ENCODE measurements at places on chromosomes 6 and 20. TPM values are rescaled to one million over a fixed set of nuclear protein-coding genes. Genes with fewer than 3 reads are reported as not detected.

The OPN5 gene
- total RNA-seq: not detected

The BNIP5 gene
- total RNA-seq: not detected

DNA sequence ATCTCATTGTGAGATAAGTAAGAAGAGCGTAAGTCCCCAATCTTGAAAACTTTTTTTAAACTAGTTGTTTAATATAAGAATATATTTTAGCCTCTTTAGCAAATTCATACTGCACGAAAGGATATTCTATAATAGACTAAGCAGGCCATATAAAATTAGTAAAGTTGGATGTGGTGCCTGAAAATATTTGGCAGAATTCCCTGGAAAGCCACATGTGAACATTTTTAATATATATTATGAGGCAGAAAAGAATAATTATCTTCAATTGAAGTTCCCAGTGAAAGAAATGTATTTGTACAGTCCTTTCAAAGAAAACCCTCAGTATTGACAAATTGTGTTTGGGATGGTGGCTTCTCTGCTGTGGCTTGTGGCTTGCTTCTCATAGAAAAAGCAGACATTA, 237.5 kb upstream of the JAG1 start:
- H3K27ac ChIP-seq: no peak overlapping the region
- H3K27me3 ChIP-seq: no peaks in the 10 kb centered on the region
- DNase-seq: no peak
- H3K4me1 ChIP-seq: no peaks in the 10 kb centered on the region
- no peaks in the 10 kb centered on the region for H3K36me3 ChIP-seq

GRCh38 chr6:81844686-81845085, 92.2 kb upstream of the TENT5A start:
- H3K27ac ChIP-seq: no peak overlapping the region
- no peak overlapping the region for H3K4me3 ChIP-seq
- no peaks in the 10 kb centered on the region for H3K4me1 ChIP-seq
- no peak for DNase-seq

DNA sequence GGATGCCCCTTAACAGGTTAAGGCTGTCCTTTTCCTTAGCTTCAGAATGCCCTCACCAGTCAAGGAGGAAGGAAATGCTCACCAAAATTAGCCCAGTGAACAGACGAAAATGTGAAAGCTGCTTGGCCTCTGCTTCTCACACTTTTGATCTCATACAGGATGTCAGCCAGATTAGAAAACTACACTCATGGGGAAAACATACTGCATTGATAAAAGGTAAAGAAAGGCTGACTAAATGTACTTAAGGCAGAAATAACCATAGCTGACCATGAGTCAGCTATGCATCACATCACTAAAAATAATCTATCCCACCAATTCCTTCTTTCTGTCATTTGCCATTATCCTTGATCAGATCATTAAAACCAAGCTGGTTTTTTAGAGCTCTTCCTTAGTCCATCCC, 198.4 kb upstream of the TENT5A start:
- no peak overlapping the region for H3K27ac ChIP-seq
- H3K4me1 ChIP-seq: no peaks in the 10 kb centered on the region
- H3K27me3 ChIP-seq: no peaks in the 10 kb centered on the region
- no peak for DNase-seq
- H3K36me3 ChIP-seq: no peaks in the 10 kb centered on the region

DNA sequence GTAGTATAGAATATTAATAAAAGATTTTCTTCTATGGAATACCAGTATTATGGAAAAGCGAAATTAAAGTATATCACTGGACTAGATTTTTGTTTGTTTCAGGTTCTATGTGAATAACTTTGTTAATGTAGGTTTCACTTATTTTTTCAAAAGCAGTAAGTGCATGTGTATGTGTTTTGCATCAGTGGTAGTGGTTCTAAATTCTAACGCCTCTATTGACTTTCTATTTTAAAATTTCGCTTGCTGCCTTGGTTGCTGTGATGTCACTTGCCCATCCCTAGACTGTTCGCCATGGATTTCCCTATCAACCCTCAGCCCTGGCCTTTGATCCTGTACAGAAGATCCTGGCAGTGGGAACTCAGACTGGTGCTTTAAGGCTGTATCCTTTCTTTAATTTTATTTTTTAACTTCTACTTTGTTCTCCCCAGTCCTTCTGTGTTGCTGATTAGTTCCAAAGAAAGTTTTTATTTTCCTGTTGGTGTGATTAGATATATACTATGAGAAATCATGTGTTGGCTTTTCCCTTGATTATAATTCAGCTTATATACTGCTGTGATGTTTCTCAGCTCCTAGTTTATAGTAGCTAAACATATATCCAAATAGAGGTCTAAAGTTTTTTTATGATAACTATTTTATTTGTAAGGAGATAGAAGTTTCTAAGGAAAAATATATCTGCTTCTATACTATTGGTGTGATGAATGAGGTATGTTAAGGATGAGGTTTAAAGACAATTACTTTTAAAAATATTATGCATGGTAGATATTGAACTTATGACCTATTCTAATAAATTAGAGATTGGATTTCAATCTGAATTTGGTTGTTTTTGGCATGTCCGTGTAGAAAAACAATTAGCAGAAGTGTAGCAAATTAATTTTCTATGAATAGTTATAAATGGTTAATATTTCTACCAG, 1.7 kb downstream of the STXBP5 start:
- H3K4me1 ChIP-seq: peaks cover 73% of the 10 kb centered on the region
- H3K4me3 ChIP-seq: peak overlapping the region; percentile 75
- peak overlapping the region; percentile 96 for H3K27ac ChIP-seq
- no peaks in the 10 kb centered on the region for H3K36me3 ChIP-seq
- H3K27me3 ChIP-seq: no peaks in the 10 kb centered on the region

GRCh38 chr6:89251170-89251569, 34.0 kb upstream of the GABRR1 start:
- no peaks in the 10 kb centered on the region for H3K27me3 ChIP-seq
- H3K27ac ChIP-seq: no peak overlapping the region
- no peak for DNase-seq

DNA sequence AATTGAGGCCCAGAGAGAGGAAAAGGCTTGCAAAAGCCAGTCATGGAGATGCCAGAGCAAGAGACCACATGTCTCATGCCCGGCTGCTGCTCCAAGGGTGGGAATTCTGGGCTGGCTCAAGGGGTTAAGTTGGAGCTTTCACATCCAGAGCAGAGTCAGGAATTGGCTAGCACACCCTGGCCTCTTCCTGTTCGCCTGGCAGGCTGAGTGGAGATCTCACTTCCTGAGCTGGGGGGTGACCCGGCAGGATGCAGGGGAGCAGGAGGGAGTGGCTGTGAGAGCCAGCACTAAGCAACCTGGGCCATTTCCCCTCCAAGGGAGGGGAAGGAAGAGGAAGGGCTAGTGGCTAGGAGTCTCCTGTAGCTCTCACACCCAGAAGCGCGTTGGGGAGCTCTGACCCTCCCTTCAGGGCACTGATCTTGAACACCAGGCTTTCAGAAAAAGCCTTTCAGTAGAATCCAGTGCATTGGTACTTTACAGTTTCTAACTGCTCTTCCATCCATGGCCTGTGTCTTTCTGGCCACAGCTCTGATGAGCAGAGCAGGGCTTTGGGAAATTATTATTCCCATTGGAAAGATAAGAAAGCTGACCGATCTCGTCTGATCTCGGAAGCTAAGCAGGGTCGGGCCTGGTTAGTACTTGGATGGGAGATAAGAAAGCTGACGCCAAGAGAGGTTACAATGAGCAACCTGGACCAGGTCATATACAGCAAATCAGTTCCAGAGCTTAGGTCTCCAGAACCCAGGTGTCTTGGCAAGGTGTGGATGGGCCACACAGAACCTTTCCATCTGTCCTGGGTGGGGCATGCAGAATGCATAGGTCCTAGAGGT, 2.2 kb upstream of the CCM2L start:
- H3K27me3 ChIP-seq: no peaks in the 10 kb centered on the region
- no peak overlapping the region for H3K4me3 ChIP-seq
- peak; percentile 87 for DNase-seq
- H3K4me1 ChIP-seq: peaks cover 20% of the 10 kb centered on the region

DNA sequence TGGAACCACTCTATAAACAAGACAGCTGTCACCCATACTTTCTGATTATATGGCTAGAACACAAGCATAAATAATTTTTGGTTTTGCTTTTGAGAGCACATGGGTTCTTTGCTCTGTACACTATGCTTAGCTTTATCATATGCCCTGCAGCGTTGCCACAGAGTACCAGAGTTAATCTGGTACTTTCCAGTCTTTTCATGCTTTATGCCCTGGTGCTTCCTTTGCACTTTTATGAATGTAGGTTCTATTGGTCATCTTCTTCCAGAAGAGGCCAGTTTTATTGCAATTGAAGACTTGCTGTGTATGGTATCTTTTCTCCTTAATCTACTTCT, 20.8 kb downstream of the SHLD1 start:
- peak overlapping the region; percentile 78 for H3K27ac ChIP-seq
- H3K4me1 ChIP-seq: peaks cover 61% of the 10 kb centered on the region
- peaks cover 14% of the 10 kb centered on the region for H3K36me3 ChIP-seq

DNA sequence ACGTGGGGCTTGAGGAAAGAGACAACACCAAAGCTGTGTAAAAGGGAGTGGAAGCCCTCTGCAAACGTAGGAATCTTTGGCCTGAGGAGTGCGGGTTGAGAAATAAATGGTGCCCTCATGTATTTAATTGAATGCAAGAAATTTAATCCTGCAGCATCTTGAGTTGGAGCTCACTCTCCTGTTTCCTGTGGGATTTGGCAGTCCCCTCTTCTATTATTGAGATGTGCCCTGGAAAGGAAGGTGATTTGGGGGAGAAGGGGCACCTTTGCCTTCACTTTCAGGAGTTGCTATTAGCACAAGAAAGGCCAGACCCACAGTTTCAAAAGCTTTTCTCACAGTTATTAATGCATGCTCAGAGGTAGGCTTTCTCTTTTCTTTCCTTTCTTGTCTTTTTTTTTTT, 201.4 kb upstream of the HDDC2 start:
- no peaks in the 10 kb centered on the region for H3K27me3 ChIP-seq
- H3K4me1 ChIP-seq: no peaks in the 10 kb centered on the region

DNA sequence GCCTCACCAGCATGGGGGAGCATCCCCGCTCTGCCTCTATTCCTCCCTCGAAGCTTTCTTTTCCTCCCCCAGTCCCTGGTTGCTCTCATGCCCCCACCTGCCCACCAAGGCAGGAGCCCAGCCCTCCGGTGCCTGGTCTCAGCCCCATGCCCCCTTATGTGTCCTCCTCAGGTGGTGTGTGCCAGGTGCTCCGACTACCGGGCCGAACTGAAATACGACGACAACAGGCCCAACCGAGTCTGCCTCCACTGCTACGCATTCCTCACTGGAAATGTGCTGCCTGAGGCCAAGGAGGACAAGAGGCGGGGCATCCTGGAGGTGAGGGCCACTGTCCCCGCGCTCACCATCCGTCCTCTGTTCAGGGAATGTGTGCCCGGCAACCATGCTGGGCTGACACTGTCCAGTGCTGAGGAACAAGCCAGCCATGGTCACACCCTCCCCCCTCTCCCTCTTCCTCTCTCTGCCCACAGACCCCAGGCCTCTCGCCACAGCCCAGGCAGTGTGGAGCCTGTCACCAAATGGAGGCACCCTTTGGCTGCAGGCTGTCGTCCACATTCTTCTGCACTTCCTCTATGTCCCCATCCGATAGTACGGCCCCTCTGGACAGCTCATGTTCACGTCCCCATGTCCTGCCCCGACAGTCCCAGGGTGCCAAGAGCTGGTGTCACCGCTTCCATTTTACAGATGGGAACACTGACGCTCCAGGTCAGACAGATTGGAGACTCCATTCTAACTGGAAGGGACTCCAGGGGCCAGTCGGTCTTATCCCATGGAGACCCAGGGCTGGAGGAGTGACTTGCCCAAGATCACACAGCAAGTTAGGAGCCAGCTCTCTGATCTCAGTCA, 20.4 kb downstream of the FGD2 start:
- H3K4me1 ChIP-seq: peaks cover 18% of the 10 kb centered on the region
- peaks cover 45% of the 10 kb centered on the region for H3K36me3 ChIP-seq
- no peaks in the 10 kb centered on the region for H3K27me3 ChIP-seq
- no peak overlapping the region for H3K4me3 ChIP-seq

DNA sequence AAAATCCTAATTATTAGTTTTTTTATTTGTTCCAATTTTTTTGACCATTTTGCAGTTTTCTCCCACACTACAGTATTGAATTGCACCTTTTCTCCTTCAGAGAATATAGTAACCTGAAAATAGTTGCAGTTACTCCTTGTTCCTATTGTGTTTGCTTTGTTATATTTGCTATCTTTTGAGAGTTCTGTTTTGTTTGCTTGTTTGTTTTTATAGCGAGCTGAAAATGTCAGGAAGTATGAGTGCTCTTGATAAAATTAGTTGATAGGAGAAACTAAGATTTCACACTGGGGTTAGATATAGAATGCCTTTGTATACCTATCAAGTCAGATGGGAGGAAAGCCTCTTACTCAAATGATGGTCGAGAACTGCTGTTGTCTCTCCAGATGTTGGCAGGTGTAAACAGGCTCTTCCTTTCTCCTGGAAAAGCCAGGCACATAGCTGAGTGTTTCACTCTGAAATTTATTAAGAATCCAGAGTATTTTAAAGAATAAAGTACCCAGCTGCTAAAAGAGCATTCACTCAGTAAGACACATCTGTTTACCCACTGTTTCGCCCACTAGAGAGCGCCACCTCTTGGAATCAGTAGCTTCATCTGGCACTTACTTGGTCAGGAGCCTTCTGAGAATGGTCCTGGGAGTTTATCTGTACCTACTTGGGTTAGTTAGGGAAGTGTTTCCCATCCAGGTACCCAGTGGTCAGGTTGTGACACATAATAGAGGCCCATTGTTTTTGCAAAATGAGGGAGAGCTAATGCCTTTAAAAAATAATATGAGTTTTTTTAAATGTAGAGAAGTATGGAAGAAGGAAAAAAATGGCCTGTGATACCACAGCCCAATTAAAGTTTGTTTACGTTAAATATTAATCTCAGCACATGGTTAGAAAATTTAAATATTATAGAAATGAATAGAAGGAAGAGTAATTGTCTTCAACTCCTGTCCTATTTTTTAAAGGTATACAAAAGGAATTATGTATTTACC, 11.2 kb downstream of the NT5DC1 start:
- H3K36me3 ChIP-seq: peaks cover 98% of the 10 kb centered on the region
- peaks cover 15% of the 10 kb centered on the region for H3K4me1 ChIP-seq
- no peaks in the 10 kb centered on the region for H3K27me3 ChIP-seq
- H3K4me3 ChIP-seq: no peak overlapping the region

Data from spleen (tissue), 13 donors.